Smooth muscle cell of the umbilical artery (primary cell): ENCODE measurements at places on chromosomes 3 and 15. TPM values are rescaled to one million over a fixed set of nuclear protein-coding genes. Genes with fewer than 3 reads are reported as not detected.

Gene GOLGA6B
- not detected in 2 replicates for total RNA-seq

Gene C2CD4B
- total RNA-seq = not detected in 2 replicates

Gene TMEM45A
- total RNA-seq = 53.7 and 107 TPM in 2 replicates

Gene DHFR2
- 4.3 and 4.5 TPM in 2 replicates for total RNA-seq

Gene CYP1A1
- total RNA-seq = 0.30 TPM in 1 of 2 replicates, not detected in the other

Gene PLIN1
- total RNA-seq = 0.18 and 0.30 TPM in 2 replicates

Gene GPR149
- total RNA-seq = not detected in 2 replicates

Gene APOD
- not detected in 2 replicates for total RNA-seq

Gene ADIPOQ
- total RNA-seq = not detected in 2 replicates

Gene KLHL6
- total RNA-seq = under 0.01 TPM in 2 replicates

Gene GOLGA6L24
- not detected in 2 replicates for total RNA-seq

Gene BFSP2
- total RNA-seq = not detected in 2 replicates

Gene IGDCC3
- not detected in 2 replicates for total RNA-seq

Gene CHRM5
- total RNA-seq = under 0.01 TPM in 1 of 2 replicates, not detected in the other

Gene CACNA1D
- total RNA-seq = not detected in 2 replicates

Gene CELSR3
- total RNA-seq = 0.89 and 3.1 TPM in 2 replicates

Gene WDR72
- not detected in 2 replicates for total RNA-seq

Gene HAPLN3
- 6.8 and 7.3 TPM in 2 replicates for total RNA-seq

Gene CPA3
- not detected in 2 replicates for total RNA-seq

Gene FBLN2
- 63.9 and 254 TPM in 2 replicates for total RNA-seq

Gene SLC27A2
- 0.05 and 0.30 TPM in 2 replicates for total RNA-seq

Gene TAGLN3
- 1.8 and 10.6 TPM in 2 replicates for total RNA-seq

Gene SLC25A38
- 13.6 and 16.6 TPM in 2 replicates for total RNA-seq

Gene NAALADL2
- 13.1 and 17.8 TPM in 2 replicates for total RNA-seq

Gene ASB14
- total RNA-seq = 0.05 TPM in 1 of 2 replicates, not detected in the other

Gene CCK
- 0.55 TPM in 1 of 2 replicates, not detected in the other for total RNA-seq

Gene SAMD7
- total RNA-seq = not detected in 2 replicates

Gene FAM227B
- 6.2 and 8.1 TPM in 2 replicates for total RNA-seq

Gene EPHA3
- 4.2 and 17.0 TPM in 2 replicates for total RNA-seq

Gene SCAMP5
- total RNA-seq = 0.51 and 0.89 TPM in 2 replicates

Gene GLT8D1
- 164 and 174 TPM in 2 replicates for total RNA-seq

Gene TGM5
- not detected in 2 replicates for total RNA-seq

Gene ADAMTS9
- 5.3 and 6.5 TPM in 2 replicates for total RNA-seq

Gene LYZL4
- not detected in 2 replicates for total RNA-seq

Gene CCRL2
- total RNA-seq = not detected in 2 replicates

Gene SELENOS
- 88.8 and 113 TPM in 2 replicates for total RNA-seq

Gene EXD1
- under 0.01 TPM in 1 of 2 replicates, not detected in the other for total RNA-seq

Gene MRAS
- 48.9 and 76.3 TPM in 2 replicates for total RNA-seq

Gene PXYLP1
- 5.9 and 10.2 TPM in 2 replicates for total RNA-seq

Gene WDR93
- under 0.01 TPM in 1 of 2 replicates, not detected in the other for total RNA-seq

Gene CD200R1
- total RNA-seq = 0.05 TPM in 1 of 2 replicates, not detected in the other
